Epithelial cell of proximal tubule (primary cell): ENCODE measurements at places on chromosomes 13 and 19.

GRCh38 chr13:48735571-48735970 lies 81.8 kb downstream of the CYSLTR2 start:
- DNase-seq, result no peak

GRCh38 chr13:112875627-112876026 lies 93.4 kb upstream of the MCF2L start:
- no peak for DNase-seq

DNA sequence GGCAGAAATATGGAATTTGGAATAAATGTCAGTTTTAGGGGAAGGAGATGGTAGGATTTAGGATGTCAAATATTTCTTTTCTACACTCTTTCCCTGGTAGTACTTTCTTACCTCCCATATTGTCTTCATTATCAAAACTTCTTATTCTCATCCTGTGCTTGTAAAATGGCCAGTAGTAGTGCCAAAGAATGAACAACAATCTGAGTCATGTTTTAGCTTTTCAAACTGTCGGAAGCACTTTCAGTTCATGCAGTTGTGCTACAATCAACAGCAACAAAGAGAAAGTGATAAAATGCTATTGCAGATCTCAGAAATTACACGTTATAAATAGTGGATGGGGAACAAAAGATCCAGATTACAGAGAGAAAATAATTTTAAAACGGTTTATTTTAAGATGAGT lies 193.7 kb upstream of the RXFP2 start:
- DNase-seq, result no peak

- DNase-seq, result no peak
Measured at GRCh38 chr19:50046649-50047503, 21.1 kb downstream of the ZNF473 start.

DNA sequence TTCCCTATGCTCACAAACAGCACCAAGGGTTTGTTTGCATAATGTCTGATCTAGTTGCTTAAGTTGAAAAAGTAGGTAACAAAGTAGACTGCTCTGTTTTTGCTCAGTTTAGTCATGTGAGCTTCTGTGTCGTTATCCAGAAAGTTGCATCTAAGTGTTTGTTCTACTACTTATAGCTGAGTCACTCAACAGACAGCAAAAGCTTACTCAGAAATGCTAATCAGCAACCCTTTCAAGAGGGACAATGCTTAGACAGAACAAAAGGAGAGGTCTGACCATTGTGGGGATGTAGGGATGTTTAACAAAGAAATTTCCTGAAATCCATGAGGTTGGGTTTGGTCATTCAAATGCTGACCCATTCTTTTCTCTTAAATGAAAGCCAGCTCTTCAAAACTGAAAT lies 106.4 kb downstream of the ATP8A2 start:
- DNase-seq, result peak; percentile 16

- DNase-seq, result no peak
Measured at GRCh38 chr13:67155898-67156722, 74.0 kb downstream of the PCDH9 start.

- DNase-seq, result no peak
Measured at GRCh38 chr13:29926098-29926476, 75.7 kb upstream of the UBL3 start.

DNA sequence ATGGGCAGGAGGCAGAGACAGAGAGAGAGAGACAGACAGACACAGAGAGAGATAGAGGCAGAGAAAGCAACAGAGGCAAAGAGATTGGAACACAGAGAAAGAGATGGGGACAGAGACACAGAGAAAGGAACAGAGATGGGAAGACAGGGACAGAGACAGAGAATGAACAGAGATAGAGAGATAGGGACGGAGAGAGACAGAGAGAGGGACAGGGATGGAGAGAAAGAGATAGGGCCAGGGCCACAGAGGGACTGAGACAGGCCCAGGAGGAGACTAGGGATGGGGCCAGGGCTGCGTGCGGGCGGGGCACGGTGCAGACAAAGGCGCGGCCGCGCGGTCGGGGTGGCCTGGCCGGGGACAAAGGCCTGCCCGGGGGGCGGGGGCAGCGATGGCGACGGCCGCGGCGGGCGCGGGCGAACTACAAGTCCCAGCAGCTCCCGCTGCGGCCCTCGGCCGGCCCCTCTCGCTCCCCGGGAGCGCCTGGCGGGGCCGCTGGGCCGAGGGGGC lies at the start of gene ZNF358:
Gene ZNF358, plus strand, starts transcription at position 459 of the 507 bp plus-strand sequence. CDS start 3,140 bp downstream, outside the sequence.
- DNase-seq, result no peak

DNA sequence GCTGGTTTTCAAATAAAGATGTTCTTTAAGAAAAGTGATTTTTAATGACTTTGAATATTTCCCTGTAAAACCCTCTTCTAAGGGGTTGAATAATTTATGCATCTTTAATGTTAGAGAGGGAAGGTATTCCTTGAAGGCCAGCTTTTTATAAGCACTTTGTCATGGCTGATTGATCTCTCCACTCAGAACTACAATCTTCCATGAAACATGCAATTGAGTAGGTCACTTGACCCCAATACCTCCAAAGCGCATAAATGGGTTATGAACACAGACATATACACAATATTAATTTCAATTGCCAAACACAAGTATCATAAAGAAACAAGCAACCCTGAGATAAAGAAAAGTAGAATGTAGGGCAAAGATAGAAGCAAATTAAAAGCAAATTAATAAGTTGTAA lies 359.9 kb downstream of the MTUS2 start:
- DNase-seq, result no peak

DNA sequence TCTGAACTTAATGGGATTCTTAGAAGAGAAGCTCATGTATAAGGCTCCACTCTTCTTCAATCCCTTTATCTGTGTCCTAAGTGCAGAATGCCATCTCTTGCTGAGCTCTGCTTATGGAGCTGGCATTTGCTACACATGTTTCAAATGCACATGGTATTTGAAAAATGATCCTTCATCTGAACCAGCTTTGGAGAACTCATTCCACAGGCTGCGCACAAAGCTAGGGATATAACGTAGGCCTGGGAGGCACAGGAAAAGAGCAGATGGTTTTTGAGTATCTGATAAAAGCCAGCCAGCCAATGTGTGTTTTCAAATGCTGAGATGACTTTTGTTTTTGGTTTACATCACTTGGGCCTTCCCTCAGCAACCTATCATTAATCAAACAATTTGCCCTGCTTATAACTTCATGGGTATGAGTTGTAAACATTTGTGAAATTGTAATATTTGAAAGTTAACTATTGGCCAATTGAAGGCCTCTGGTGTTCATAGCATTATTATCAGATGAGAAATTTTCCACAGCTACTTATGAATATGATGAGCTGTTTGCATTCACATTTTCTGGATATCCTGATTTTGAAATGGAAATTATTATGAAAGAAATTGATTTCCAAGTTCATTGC lies 729.0 kb downstream of the FGF9 start:
- DNase-seq, result no peak

DNA sequence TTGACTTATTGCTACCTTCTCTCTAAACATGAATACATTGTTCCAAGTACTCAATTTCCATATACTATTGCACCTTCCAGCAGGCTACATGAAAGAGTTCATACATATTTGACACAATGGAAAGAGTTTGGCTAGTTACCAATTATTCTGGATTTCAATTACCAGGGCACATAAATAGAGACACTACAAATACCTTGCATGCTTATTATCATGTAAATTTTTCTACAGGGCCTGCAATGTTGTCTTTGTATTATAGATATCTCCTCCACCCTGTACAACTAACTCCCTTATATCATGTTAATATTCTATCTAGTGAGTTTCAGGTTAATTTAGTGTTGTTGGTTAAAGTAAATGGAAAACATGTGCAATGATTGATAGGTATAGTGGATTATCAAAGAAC lies 540.7 kb upstream of the SLITRK5 start:
- DNase-seq, result no peak

GRCh38 chr13:33554919-33555791 lies 262.8 kb upstream of the RFC3 start:
- no peak for DNase-seq

- DNase-seq, result no peak
Measured at GRCh38 chr13:19759669-19760068, 23.1 kb downstream of the PSPC1 start.

DNA sequence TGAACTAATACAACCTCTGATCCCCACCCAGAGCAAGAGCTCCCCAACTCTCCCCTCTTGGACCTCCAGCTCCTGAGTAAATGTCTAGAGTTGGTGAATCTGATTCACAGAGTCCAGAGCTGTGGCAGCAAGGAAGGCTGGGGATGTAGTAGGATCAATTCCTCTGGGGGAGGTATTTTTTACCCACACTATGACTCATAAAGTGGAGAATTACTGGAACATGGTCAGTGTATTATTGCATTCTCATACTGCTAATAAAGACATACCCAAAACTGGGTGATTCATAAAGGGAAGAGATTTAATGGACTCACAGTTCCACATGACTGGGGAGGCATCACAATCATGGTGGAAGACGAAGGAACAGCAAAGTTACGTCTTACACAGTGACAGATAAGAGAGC lies 496.7 kb downstream of the EFNB2 start:
- DNase-seq, result peak; percentile 59

GRCh38 chr13:38167164-38167822 lies 182.4 kb upstream of the UFM1 start:
- no peak for DNase-seq

DNA sequence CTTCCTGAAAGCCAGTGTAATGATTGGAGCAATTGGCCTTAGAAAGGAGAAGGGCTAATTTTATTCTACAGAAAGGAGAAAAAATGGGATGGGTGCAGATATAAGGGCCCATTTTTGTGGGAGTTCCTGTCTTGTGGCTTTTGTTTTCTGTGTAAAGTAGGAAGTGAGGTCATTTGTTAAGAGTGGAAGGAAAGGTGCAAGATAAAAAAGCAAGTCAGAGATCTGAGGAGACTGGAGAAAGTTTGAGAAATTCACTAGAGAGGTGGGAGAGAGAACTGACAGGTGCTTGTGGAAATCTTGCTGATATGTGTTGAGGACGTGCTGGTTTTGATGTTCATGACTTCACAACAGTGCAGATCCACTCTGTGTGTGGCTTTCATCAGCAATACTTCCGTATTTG lies 349.4 kb downstream of the DLEU7 start:
- no peak for DNase-seq

GRCh38 chr19:30738047-30738446 lies 365.9 kb downstream of the ZNF536 start:
- no peak for DNase-seq

DNA sequence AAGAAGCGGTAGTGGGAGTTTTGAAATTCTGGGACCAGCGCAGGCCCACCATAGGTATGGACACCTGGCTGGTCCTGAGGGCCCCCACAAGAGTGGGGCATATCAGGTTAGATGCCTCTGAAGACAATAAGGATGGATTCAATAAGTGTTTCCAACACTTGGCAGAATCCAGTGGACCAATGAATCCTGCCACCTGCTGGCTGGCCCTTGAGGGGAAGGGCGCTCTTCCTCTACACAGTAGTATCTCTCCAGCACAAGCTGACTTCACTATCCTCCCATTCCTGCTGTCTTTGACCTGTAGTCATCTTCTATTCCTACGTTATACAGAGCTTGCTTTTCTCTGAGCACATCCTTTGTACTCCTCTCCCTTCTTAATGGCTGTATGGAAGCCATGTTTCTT lies 199.7 kb upstream of the TSHZ3 start:
- no peak for DNase-seq

GRCh38 chr13:93409816-93410215 lies 183.2 kb downstream of the GPC6 start:
- no peak for DNase-seq

GRCh38 chr19:33826521-33826920 lies 29.9 kb downstream of the KCTD15 start:
- no peak for DNase-seq

DNA sequence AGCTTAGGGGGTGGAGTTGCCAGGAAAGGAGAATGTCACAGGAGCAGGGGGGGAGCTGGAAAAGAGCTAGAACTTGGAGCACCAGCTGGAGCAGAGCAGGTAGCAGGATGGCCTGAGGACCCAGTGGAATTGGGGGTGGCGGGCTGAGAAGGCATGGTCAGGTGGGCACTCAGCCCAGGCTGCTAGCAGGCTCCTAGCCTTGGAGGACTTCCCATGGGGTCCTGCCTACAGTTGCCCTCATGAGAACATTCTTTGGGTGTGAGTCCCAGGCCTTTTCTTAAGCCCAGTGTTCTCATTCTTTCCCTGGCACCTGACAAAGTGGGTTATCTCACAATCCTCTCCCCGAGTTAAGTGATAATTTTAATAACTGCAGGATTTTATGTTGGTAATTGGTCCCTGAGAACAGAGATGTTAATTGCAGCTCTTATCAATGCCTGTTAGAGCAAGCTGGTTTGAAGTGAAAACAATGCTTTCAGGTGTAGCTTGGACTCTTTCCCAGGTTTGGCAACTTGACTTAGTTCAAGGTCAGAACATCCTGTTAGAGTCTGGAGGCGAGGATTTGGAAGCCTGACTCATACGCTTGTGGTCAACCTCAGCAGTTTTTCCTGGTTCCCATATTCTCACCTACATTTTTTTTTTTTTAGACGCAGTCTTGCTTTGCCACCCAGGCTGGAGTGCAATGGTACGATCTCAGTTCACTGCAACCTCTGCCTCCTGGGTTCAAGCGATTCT lies 18.1 kb upstream of the OLFM4 start:
- peak; percentile 4 for DNase-seq
